ENCODE measurements at places on chromosomes 16 and 17.

DNA sequence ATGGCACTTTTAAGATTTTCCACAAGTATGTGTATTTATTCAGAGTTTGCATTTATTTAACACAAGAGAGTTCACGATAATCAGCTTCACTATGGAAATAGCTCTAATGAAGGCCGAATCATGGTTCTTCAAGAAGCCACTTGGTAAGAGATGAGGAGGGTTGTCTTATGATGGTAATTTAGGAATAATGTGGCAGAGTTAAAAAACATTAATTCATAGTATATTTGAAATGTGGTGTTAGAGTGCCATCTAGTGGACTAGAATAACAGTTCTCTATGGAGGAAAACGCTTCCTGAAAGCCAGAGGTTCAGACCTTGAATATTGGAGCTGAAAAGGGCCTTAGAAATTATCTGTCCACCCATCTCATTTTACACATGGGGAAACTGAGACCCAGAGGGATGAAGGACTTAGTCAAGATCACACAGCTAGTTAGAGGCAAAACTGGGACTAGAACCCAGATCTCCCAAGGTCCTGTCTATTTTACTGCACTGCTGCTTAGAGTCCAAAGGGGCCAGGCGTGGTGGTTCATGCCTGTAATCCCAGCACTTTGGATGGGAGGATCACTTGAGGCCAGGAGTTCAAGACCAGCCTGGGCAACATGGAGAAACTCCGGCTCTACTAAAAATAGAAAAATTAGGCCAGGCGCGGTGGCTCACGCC, 33.8 kb upstream of the KPNB1 start:
- DNase-seq, result peak; percentile 7

DNA sequence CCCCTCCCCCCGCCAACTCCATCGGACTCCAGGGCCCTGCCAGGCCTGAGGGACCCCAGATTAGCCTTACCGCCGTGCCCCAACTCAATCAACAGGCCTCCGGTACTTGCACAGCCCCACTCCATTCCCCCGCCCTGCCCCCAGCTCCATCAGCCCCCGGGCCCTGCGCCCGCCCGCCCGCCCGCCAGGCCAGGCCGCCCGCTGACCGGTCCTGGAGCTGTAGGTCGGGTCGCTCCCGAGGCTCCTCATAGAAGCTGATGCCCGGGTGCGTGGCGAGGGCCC, 308 bp downstream of the GTF3C1 start:
- no peak for DNase-seq

DNA sequence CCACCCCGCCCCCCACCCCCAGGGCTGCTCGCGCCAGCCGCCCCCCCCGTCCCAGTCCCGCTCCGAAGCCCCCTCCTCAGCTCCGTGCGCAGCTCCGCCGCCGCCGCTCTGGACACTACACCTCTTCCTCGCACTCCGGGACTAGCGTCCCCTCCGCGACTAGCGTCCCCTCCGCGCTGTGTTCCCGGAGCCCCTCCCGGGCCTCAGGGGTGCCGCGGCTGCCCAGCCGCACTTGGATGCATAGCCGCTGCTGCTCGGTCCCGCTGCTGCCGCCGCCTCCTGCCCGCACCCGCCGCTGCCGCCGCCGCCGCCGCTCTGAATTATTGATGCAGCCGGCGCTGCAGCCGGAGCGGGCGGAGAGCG, at the start of gene CBLN1:
TSS of gene CBLN1 (minus strand) at position 359 of the 363 bp plus-strand sequence. CDS start 373 bp downstream, outside the sequence.
- DNase-seq, result no peak

DNA sequence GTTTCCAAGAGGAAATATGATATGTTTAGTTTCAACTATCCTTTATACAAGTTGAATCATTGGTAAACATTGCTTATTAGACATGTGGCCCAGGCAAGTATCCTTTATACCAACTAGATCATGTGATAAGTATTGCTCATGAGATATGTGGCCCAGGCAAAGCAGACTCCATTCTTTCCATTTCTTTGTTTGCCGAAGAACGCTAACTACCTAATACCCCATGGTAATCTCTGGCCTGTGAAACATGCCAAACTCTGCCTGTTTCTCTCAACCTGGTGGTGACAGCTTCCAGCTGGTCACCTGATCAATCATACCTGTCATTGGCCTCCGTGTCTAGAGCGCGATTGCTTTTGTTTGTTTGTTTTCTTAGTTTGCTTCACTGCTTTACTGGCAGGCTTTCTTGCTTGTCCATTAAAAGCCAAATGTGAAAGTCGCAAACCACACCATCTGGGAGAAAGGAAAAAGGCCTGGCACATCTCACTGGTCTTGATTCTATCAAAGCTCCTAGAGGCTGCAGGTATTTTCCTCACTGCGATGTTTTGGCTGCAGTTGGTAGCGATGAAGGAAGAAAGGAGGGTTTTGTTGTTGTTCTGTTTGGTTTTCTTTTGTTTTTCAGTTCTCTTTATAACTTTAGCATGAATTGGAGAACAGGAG, 686.2 kb downstream of the KCNJ2 start:
- DNase-seq, result no peak

GRCh38 chr16:2190659-2191445, 5.6 kb downstream of the CASKIN1 start:
- no peak for DNase-seq

DNA sequence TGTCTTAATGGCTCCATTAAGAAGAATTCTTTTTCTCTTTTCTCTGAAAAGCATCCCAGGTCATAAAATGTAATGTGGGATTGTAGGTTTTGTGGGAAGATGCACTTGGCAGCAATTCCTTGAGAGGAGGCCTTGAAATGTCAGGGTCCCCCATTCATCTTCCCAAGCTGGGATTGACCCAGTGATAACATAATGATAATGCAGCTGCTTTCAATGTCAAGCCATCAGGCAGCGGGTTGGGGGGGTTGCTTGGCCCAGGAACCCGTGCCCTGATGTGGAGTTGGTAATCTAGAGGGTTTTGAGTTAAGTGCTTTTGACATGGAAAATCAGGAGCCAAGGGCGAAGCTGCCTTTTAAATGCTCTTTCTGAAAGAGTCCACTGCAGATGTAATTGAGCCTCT, 484.0 kb downstream of the WWOX start:
- DNase-seq, result no peak

GRCh38 chr17:4544135-4544950, 10.8 kb downstream of the MYBBP1A start:
- DNase-seq, result no peak

DNA sequence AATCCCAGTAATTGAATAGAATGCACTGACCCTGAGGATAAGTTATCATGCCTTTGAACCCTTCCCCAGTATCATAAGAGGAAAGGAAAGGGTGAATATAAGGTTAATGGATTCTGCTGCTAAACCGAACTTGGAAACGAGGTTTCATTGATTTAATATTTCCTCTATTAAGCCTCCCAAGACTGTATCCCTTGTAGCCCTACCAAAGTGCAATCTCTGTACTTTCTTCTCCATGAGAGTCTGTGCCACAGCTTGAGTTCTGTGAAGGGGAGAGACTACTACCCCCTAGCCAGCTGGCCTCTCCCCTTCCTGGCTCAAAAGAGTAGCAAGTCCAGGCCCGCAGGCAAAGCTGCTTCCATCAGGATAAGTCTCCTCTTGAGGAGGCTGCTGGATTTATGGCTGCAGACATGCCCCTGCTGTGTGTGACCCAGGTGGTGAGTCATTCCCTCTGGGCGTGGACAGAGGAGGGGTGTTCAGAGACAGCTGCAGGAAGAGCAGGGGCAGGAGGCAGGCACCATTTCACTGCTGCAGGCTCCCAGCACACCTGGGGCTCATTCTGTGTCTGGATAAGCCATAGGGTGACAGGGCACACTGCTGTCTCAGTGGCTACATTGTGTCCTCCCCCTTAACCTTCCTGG, 58.4 kb downstream of the TOM1L2 start:
- DNase-seq, result peak; percentile 79

DNA sequence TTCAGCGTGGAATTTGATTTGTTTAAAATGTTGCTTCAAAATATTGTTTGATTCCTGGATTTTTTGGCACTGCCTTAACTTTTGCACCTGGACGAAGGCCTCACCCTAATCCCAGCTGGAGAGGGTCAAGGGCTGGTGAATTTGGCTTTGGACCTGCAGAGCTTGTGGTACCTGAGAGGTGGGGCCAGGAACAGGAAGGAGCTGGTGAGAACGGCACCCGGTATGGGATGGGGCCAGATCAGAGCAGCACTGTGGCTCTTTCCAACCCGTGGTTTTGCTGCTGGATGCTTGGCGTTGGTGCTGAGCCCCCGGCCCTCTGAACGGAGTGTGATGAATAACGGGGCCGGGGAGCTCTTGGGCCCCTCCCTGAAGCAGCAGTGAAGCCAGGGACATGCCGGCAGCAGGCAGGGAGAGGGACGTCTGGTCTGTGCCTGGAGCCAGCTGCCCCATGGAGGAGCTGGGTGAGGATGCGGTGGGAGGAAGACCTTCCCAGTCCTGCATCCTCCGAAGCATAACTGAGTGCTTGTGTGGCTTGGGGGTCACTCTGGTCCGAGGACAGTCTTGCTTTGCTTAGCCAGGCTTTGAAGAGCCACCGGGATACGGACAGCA, 275.4 kb downstream of the SEC14L1 start:
- no peak for DNase-seq

DNA sequence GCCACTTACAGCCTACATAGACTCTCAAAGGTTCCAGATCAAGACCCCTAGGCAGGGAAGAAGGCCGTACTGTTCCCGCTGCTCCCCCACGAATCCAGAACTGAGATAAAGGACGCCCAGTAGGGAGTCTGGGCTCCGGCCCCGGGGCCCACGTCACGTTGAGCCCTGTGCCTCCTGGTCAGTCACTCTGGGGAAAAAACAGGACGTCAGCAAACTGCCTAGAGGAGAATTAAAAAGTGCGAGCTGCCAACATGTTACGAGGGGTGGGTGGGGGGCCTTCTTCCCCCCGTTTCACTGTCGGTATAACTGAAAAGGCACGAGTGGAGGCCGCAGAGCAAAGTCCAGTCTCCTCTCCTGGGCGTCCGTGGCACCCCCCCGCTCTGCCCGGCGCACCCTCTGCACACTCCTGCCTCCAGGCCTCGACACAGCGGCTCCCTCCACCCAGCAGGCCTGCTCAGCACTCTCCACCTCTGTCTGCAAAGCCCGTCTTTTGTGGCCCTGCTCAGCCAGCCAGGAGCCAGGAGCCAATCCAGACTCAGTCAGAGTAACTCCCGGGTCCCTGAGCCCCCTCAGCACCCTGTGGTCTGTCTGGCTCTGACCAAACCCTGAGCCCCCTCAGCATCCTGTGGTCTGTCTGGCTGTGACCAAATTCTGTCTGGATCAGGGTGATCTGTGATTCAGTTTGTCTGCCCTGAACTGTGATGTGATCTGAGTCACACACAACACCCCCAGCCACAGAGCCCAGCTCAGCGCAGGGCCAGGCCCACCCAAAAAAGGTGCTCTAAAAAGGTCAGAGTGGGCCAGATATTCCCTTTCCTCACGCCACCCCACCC, 6.2 kb downstream of the ITGAE start:
- no peak for DNase-seq

DNA sequence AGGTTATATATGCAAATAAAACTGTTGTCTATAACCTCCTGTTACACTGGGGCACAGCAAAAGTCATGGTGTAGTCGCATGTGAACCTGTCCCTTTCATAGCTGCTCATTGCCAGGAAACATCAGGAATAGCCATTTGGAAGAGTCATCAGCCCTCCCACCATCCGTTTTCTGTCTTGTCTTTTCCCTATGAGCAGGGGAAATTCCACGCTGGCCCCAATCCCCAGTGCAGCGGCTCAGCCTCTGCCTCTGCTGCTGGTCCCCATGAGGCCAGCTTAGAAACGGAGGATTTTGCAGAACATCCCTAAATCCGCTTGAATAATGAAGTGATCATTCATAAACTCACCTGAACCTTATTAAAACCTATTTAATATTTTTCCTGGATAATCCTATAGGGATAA, 10.5 kb downstream of the MAPT start:
- no peak for DNase-seq

GRCh38 chr16:29676989-29677785, 1.8 kb upstream of the QPRT start:
- DNase-seq, result no peak

GRCh38 chr16:11380836-11381235, 35.6 kb downstream of the RMI2 start:
- DNase-seq, result no peak

- DNase-seq, result peak; percentile 71
Observed at GRCh38 chr17:76540381-76541300, 797 bp downstream of the PRCD start.
